DMS 273 treated with DMSO at 0.1 percent for 48 hours (cell line): ENCODE measurements at places on chromosomes 16 and 17.
A peak's percentile ranks its signal among the peaks of the same experiment; 100 is the strongest.

- DNase-seq, result peak; percentile 67
Measured at GRCh38 chr16:13335879-13336278, 434.5 kb downstream of the SHISA9 start.

GRCh38 chr16:16973707-16974591 lies 496.8 kb downstream of the XYLT1 start:
- no peak for DNase-seq

DNA sequence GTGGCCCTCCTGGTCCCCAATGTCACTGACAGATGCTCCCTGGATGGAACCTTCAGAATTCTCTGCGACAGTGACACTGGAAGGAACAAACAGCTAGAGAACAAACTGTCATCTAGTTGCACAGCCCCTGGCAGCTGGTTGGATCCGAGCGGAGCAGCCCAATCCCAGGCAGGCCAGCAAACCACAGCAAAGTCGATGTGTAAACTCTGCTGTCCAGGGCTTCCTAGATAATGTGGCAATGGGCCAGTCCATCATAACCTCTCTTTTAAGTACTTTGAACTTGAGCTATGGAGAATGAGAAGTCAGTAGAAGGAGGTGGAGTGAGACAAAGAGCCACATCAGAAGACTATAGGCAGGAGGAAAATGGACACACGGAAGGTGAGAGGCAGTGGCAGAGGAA lies 323.0 kb downstream of the CBLN1 start:
- DNase-seq, result no peak

DNA sequence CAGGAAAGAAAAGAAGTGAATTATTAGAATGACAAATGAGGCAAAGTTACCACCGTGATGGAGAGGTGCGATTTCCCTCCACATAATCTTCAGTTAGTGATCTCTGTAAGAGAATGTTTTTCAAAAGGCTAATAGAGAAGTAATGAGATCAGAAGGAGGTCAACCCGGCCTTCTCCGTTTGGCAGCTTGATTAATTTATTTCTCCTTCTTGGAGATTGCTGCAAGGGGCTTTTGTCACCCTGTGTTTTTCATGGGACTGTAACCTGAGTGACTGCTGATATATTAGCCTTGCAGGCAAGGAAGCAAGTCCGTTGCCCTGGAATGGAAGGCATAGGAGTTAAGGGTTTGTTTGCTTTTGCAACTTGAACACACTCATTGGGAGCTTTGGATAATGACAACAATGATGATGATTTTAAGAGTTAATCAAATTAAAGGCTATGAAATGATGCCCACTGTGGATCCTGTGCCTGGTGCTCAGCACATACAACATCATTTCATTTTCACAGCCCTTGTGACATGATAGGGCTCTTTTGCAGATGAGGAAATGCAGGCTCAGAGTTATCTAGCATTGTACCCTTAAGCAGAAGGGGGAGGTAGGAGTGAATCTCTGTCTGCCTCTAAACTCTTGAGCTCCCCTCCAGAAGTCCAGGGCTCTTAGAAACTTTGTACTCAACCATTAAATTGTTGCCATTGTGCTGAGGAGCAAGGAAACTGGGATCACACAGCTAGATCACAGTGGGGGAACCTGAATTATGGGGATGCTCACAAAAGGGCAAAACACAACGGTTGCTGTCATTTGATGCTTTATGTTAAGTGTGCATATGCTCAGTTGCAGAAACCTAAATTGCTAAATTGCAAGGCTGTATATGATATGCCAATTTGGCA lies 226.3 kb downstream of the WWOX start:
- DNase-seq, result no peak

GRCh38 chr16:73853968-73854367 lies 442.6 kb upstream of the PSMD7 start:
- DNase-seq, result no peak

GRCh38 chr17:40480501-40481003 lies 20.9 kb downstream of the TNS4 start:
- DNase-seq, result no peak

DNA sequence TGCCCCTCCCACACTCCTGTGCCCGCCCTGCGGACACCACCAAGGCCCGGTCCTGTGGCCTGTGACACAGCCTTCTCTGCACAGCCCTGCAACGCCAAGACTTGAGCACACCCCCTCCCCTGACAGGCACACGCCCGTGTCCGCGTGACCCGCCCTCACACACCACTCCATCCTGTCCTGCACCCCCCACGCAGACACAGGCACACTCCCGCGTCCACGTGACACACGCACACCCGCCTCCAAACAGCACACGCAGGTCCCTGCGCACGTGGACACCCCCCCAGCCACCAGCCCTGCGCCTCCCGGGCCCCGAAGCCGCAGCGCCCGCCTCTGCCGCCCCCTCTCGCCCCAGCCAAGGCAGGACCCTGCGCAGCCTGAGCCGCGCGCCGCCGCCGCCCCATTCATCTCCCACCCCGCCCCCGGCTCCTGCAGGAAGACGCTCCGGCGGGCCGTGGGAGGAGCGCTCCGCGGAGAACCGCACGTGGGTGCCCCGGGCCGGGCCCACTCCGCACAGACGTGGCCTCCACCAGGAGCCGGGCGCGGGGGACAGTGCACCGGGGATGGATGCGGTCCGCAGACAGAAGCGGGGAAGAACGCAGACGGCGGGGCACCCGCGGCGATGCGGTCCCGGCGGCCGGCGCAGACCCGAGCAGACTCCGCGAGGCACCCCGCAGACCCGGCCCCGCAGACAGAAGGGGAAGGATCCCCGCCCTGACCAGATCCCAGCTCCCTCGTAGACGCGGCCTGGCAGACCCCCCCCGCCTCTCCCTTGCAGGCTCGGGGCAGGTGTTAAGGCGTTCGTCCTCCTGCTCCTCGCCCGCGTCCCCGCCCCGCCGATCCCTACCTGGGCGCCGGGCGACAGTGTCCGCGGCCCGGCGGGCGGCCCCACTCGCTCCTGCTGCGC lies 506 bp downstream of the CAMKK1 start:
- DNase-seq, result no peak

DNA sequence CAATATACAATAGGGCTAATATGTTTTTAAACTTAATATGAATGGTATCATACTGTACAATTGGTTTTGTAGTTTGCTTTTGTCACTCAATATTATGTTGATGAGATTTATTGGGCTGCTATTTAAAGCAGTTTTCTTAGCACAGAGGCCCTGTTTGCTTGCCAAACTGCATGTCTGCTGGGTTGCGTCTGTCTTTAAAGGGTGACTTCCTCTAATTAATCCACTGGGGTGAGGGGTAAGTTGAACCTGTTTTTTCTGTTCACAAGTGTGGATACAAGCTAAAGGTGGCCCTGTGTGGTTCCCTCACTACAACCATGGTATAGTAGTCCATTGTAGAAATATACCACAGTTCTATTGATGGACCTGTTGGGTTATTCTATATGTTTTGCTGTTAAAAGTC lies 19.7 kb downstream of the TTC19 start:
- no peak for DNase-seq

DNA sequence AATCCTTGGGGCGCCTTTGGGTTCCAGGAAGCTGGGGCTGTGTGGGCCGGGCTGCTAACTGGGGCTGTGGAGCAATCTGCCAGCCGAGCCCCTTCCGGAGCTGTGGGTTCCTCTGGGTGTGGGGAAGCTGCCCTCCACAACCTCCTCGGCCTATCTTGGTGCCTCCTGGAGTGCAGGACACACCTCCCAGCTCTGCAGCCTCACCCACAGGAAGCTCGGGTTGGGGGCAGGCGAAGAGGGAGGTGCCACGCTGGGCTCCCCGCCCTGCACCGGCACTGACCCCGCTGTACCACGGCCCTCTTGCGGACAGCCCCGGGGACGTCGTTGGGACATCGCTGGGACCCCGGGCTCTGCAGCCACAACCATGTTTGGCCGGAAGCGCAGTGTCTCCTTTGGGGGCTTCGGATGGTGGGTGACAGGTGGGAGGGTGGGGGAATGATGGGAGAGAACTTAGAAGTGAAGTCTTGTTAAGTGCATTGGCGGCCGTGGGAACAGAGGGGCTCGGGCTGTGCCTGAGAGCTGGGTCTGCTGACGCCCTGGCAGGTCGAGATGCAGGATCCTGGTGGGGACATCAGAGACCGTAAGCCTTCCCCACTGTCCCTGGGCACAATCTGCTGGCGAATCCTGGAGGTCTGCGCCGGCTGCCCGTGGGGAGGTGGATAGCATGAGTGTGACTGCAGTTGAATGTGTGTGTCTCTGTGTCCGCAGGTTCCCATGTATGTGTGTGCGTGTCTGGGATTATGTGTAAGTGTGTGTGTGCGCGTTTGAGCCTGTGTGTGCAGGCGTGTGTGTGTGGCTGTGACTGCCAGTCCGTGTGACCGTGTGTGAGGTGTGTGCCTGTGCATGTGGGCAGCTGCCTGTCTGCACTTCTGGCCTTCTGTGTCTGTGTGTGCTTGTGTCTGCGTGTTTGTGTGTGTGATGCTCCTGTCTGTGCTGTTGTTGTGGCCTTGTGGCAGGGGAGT lies at the start of gene RAP1GAP2:
RAP1GAP2 (plus strand) TSS at position 275 of the 962 bp plus-strand sequence; CDS start at position 365, 90 bp downstream.
- DNase-seq, result no peak

GRCh38 chr16:64311241-64311640 lies 810.6 kb downstream of the CDH11 start:
- no peak for DNase-seq

- DNase-seq, result no peak
Measured at GRCh38 chr16:68332411-68333121, 21.7 kb downstream of the PRMT7 start.

- DNase-seq, result no peak
Measured at GRCh38 chr17:34720760-34721159, 141.4 kb downstream of the TMEM132E start.

GRCh38 chr17:33560165-33560564 lies 267.1 kb upstream of the ASIC2 start:
- no peak for DNase-seq

- no peak for DNase-seq
Measured at GRCh38 chr17:6623941-6624340, 16.6 kb downstream of the KIAA0753 start.

- DNase-seq, result no peak
Measured at GRCh38 chr16:70380248-70380918, 33.7 kb downstream of the DDX19A start.

GRCh38 chr17:55793272-55793671 lies 42.4 kb downstream of the PCTP start:
- no peak for DNase-seq

DNA sequence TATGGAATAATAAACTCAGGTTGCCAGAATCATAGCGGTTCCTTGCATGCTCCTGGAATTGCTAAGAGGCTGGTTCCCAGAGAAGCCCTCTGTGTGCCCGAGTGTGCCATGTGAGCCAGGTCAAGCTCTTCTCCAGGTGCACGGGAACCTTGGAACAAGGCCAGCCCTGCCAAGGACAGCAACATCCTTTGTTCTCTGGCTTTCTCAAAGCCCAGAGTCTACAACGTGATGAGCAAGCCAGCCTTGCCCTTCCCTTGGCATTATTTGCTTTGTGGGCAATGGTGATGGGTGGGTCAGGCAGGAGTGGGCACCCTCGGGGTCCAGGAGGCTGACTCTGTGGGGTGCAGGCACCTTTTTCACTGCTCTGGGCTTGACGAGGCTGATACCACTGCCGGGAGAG lies 14.2 kb upstream of the SEC14L1 start:
- DNase-seq, result no peak

- DNase-seq, result no peak
Measured at GRCh38 chr17:18059283-18059682, 20.1 kb downstream of the GID4 start.

DNA sequence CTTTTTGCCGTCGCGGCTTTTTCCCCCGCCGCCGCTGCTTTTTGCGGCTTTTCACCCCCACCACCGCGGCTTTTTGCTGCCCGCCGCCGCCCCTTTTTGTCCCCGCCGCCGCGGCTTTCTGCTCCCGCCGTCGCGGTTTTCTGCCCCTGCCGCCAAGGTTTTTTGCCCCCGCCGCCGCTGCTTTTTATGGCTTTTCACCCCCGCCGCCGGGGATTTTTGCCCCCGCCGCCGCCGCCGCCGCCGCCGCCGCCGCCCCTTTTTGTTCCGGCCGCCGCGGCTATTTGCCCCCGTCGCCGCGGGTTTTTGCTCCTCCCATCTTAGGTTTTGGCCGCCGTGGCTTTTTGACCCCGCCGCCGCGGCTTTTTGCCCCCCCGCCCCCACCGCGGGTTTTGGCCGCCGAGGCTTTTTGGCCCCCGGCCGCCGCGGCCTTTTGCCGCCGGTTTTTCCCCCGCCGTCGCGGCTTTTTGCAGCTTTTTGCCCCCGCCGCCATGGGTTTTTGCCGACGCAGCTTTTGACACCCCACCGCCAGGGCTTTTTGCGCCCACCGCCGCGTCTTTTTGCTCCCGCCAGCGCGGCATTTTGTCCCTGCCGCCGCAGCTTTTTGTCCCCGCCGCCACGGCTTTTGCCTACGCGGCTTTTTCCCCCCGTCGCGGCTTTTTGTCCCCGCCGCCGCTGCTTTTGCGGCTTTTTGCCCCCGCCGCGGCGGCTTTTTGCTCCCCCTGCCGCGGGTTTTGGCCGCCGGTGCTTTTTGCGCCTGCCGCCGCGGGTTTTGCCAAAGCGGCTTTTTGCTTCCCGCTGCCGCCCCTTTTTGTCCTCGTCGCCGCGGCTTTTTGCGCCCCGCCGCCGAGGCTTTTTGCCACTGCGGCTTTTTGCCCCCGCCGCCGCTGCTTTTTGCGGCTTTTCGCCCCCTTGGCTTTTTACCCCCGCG lies 519.4 kb upstream of the WSB1 start:
- DNase-seq, result no peak

- DNase-seq, result no peak
Measured at GRCh38 chr17:34567691-34568465, 11.5 kb upstream of the TMEM132E start.

GRCh38 chr17:18954321-18954720 lies 2.4 kb downstream of the SLC5A10 start:
- no peak for DNase-seq

GRCh38 chr17:67487506-67487905 lies 110.4 kb downstream of the PITPNC1 start:
- no peak for DNase-seq

DNA sequence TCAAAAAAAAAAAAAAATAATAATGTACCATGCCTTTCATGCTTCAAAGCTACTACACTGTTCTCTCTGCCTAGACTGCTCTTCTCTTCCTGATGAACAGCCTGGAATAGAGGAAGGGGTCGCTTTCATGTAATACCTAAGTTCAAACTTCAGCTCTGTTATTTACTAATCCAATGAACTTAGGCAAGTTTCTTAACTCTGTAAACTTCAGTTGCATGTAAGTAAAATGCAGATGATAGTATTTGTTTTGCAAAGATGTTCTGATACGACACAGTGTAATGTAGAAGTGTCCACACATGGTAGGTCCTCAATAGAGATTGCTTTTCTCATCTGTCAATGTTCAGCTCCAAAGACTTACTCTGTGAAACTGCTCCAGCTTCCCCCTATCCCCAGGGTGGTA lies 6.6 kb downstream of the COA3 start:
- no peak for DNase-seq

DNA sequence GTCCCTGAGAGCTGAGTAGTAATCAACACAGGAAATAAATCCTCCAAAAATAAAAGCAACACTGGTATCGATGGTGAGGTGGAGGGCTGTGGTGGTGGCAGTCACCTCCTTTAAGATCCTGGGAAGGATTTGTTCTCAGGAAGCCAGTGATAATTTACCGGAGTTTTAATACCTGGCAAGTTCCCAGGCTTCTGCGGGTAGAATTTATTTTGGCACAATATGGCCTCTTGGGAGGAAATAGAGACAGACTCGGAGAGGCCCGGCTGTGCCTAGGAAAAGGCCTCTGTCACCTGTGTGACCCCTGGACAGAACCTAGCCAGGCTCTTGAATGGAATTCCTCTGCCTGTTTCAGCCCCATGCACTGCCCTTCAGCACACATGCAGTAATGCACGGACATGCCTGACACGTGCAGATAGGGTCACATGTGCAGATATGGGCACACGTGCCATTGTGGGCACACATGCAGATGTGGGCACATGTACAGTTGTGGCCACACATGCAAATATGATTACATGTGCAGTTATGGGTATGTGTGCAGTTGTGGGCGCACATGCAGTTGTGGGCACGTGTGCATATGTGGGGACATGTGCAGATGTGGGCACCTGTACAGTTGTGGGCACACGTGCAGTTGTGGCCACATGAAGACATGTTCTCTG lies 33.5 kb downstream of the MGAT5B start:
- DNase-seq, result no peak
